Activated CD4-positive, alpha-beta T cell treated with anti-CD3 and anti-CD28 coated beads, Interleukin-2, amount 50 U/mL, for 1 hour (primary cell): ENCODE measurements at places on chromosomes 1 and 21.

GRCh38 chr1:51997974-51998382 is 7.5 kb upstream of the RAB3B start:
- DNase-seq: no peak

DNA sequence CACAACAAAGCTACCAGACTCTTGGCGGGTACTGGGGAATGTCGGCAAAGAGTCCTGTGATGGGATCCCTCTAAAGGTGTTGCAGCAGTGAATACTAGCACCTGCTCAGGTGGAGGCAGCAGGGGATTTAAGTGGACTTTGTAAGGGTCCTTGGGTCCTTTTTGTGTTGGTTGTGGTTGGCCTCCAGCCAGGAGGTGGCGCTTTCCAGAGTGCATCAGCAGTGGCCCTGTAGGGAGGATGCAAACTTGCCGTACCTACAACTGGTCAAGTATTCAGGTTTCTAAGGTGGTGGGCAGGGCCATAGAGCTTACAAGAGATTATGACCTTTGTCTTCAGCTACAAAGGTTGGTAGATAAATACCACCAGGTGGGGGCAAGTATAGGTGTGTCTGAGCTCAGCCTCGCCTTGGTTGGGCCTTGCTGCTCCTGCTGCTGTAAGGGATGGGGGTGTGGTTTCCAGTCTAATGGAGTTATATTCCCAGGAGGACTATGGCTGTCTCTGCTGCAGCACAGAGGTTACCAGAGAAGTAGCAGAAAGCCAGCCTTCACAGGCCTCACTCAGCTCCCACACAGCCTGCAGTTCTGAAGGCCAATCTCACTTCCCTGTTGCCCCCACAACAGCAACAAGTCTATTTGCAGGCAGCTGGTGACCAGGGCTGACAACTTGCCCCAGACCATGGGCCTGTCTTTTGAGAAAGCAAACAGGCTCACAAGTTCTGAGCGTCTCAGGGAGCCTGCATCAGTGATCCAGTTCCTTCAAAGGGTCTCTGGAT is 7.3 kb downstream of the OR2M5 start:
- DNase-seq: no peak

GRCh38 chr21:45555557-45556301 is 13.5 kb upstream of the SLC19A1 start:
- peak; percentile 43 for DNase-seq

- DNase-seq: no peak
These were observed 1.7 kb downstream of the PDXK start for GRCh38 chr21:43720539-43721166.

DNA sequence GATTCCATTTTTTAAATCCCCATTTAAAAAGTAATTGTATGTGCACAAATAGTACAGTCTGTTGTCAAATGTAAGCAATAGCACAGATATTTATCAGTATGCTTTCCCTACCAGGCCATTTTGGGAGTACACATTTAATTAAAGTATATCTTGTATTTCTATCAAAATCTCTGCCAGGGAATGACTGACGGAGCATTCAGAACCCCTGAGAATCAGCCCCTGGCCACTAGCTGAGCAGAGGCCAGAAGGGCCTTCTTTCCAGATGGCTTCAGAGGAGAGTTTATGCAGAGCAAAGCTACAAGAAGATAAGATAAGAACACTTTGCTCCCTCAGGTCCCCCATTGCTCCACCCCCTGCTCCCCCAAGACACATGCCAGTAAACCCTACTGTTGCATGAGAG is 99.9 kb upstream of the PROX1 start:
- DNase-seq: no peak

DNA sequence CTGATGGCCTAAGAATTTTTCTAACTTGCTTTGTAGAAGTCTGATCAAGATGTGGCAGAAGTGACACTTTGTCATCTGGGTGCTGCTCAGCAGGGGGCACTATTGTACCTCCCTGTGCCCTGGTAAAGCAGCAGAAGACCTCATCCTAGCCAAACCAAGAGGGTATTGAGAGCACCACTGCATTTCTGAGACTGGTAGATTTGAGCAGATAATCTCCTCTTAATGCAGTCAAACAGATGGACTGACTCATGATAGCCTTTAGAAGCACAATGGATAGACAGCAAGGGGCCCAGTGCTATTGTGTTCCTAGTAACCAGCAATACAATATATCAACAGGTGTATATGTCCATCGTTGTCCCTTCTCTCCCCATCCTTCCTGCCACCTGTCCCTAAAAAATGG is 5.7 kb downstream of the TPM3 start:
- DNase-seq: peak; percentile 65

GRCh38 chr1:111775966-111776365 is 20.3 kb downstream of the DDX20 start:
- DNase-seq: no peak

- no peak for DNase-seq
These were observed 22.1 kb downstream of the GRIK3 start for GRCh38 chr1:37012226-37012625.

DNA sequence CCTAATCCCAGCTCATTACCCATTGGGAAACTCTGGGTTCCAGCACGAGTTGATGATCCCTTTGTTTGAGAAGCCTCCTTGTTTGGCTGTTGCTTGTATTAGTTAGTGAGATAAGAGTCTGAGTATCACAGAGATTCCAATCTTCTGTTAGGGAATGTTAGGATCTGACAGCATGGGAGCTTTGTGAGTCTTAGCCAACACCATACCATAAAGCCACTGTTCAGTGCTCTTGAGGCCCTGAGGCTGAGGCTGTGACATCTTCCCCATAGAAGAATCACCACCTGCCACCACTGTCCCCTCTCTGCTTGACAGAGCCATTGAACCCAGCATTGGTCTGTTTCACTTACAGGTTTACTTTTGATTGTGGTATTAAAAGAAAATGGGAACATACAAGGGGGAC is 29.3 kb upstream of the NFASC start:
- no peak for DNase-seq

DNA sequence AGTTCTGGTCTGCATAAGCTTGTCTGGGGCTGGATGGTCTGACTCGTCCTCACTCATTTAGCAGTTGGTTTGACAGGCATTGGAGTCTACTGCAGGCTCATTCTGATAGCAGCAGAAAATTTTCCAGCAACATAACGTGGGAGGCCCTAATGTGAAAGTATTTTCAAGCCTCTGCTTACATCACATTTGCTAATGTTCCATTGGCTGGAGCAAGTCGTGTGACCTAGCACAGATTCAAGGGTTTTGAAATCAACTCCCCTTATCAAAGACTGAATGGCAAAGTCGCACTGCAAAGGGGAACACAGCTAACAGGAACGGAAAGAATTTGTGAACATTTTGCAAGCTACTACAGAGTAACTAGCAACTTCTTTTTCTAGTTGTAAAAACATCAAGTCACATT is 2.3 kb upstream of the USH2A start:
- DNase-seq: no peak

- no peak for DNase-seq
These were observed 11.7 kb downstream of the LHX9 start for GRCh38 chr1:197928849-197929336.

DNA sequence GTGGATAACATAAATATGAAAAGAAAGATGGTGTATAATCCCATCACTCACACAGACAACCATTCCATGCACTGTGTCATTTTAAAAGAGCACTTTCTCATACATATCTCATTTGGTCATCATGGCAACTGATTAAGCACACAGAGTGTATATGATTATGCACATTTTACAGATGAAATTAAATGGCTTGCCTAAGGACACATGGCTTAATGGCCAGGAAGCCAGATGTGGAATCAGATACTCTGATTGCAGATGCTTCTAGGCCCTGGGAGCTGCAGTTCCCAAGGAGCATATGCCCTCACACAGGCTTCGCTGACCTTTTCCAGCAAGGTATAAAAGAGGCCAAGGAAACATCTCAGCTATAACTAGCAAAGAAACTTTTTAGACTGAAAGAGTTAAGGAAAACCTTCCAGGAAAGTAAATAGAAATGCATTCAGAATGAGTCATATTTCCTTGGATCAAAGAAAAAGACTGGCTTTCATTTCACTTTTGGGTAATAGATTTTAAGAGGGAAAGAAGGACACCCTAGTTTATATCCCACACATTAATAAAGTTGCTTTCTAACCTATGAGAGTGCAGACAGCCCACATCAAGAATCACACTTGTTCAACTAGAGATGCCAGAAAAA is 19.6 kb upstream of the FAM89A start:
- DNase-seq: no peak

- DNase-seq: no peak
These were observed 29.5 kb downstream of the SZRD1 start for GRCh38 chr1:16396591-16396990.

DNA sequence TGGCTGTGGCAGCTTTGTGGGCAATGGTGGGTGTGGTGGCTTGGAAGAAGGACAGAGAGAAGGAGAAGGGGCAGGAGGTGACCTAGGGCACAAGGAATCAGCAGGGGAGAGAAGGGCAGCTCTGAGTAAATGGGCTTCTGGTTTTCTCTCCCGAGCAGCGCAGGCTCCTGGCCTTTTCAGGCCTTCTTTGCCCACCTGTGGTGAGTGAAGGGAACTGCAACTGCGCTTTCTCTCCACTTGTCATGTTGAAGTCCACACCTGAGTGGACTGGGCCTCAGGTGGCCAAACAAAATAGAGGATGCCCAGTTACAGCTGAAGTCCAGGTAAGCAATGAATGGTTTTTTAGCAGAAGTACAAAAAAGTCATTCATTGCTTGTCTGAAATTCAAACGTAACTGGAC is 29.4 kb upstream of the KCNA10 start:
- DNase-seq: no peak

DNA sequence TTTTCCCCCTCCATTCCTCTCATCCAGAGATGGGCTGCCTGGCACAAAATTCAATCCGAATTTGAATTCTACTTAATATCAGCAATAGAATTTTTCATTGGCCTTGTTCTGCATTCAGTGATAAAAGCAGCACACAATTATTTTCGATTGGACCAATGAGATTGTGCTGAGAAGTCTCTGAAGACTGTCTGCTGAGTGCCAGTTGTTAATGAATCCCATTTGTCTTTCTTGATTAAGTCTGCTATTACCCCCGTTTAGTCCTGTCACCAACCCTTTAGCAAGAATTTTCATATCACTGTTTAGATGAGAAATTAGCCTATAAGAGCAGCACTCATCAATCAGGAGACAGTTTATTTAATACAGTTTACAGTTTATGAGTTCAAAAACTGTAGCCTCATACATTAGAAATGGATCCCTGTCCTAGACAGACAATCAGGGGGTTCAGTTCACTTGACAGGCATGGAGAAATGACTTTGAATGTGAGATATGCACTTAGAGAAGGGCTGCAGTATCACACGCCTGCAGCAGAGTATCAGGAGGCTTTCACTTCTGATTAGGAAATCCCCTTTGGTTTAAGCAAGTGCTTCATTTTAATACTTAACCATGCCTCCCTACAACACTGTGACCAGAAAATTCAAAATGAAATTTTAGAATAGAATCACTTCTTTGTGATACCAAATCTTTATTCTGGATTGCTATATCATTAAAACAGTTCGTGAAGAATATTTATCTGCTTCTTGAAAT is 304.7 kb upstream of the PTBP2 start:
- no peak for DNase-seq

DNA sequence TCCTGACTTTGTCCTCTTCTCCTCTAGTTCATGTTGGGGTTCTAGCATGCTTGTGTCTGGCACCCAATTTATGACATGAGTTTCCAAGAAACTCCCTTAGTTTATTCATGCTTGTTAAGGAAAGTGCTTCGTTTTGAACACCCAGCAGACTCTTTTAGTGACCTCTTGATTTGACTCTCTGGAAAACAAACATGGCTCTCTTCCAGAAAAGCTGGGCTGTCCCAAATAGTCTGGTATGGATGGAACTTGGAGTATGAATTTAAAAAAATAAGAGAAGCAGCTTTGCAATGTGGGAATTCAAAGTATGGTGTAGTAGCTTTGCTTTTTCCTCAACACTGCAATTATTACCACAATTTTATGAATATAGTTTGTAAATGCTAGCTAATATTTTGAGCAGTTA is 143.4 kb upstream of the C8B start:
- DNase-seq: no peak

- DNase-seq: no peak
These were observed 575.9 kb downstream of the USP25 start for GRCh38 chr21:16305686-16306085.

GRCh38 chr1:212827831-212828278 is 19.6 kb downstream of the SPATA45 start:
- no peak for DNase-seq

DNA sequence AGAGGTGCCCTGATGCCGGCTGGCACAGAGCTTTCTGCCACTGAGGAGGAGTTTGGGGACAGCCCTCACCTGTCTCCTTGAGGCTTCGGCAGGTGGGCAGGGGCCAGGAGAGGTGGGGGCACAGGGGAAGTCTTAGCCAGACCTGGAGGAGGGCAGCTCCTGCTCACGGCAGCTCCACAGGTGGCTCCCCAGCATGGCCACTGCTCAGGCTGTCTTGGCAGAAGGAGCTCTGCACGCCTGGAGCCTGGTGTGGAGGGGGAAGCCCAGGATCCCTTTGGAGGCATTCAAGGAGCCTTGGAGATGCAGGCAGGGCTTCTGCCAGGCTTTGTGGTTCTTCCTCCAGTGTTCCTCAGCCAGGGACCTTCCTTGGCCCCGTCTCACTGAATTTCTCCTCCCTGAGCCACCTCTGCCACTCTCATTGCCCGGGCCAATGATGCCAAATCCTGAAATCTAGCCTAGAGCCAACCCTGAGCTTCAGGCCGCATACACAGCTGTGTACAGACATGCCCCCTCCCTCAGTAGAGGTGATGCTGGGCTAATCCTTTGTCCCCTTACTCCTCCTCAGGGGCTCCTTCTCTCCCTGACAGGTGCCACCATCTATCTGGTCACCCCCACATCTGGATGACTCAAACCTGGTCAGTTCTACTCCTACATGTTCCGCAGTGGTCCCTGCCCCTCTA is 251.8 kb upstream of the VAMP3 start:
- DNase-seq: no peak

GRCh38 chr1:227934476-227935313 is 13.0 kb downstream of the WNT9A start:
- no peak for DNase-seq

DNA sequence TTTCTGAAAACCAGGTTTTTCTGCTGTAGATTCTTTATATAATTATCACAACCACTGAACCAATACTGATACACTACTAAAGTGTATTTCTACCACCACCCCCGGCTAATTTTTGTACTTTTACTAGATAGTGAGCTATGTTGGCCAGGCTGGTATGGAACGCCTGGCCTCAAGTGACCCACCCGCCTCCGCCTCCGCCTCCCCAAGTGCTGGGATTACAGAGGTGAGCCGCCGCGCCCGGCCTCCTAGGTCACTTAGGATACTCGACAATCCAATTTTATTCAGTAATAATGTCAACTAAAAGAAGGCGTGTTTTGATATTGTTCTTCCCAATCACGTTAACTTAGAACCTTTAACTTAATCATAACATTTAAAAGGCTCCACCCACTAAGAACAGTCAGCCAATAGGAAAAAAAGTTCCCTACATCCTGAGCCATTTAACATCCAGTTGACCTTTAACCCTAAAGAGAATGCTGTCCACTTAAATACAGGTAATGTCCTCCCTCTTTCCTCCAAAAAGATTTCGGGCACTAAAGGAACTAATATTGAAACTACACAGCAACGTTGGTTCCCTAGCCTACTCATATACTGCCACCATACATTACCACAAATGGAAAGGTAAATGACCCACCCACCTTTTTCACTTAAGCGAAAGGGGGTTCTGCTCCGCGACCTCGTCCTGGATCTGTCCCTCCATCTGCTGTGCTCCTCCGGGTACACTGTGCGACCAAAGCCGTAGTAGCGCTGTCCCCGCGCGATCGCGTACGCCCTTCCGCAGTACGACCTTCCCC is 1.2 kb downstream of the RSRP1 start:
- DNase-seq: no peak

GRCh38 chr1:119139403-119139802 is 1.1 kb downstream of the WARS2 start:
- peak; percentile 13 for DNase-seq
